CMK (cell line): ENCODE measurements at places on chromosomes 12 and 14.

GRCh38 chr12:95877622-95878021 lies 18.9 kb downstream of the SNRPF start:
- no peak for DNase-seq

GRCh38 chr14:35406506-35407305 lies 2.2 kb upstream of the NFKBIA start:
- DNase-seq, result peak; percentile 41

DNA sequence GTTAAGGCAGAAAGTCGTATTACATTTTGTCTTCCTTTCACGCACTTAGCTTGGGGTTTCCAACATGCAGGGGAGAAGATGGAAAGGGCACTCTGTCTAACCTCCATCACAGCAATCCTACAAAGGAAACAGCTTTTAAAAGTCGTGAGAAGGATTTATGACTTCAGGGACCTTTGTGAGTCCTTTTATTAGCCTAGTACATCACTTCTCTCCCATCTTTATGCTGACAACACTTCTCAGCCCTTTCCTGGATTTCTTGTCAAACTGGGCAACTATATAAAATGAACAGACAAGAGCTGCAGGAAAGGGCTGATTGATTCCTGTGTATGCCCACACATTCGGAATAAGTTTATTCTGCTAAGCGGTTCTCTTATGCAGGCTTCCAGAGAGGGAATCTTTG lies 159.0 kb downstream of the DERA start:
- no peak for DNase-seq

GRCh38 chr12:132339856-132340255 lies 10.5 kb upstream of the GALNT9 start:
- DNase-seq, result no peak

DNA sequence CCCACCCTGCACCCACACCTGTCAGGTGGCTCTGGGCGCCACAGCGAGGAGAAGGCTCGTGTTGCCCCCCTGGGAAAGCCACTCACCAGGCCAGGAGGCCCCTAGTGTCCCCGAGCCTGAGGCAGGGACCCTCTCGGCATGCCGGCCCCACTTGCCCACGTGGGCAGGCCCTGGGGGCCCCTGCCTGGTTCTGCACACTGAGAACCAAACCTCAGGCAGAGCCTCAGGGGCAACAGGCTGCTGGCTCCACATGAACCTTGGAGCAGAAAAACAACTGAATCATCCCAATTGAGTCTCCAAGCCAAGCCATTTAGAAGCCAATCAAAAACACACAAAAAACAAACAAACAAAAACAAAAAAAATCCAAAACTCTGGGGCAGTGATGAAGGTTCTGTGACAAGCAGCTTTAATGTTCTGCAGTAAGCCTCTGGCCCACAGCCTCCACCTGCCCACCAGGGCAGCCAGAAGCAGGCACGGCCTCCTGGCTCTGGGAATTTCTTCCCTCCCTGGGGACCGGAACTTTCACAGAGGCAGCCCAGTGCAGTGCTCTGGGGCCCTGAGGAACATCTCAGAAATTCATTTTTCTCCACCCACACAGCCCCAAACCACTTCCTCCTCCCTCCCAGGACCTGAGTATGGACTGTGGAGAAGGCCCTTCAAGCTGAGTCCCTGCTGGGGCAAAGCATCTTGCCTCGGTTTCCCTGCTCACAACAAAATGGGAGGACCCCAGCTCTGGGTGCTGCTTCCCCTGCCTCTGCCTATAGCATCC lies 90.2 kb downstream of the CHGA start:
- no peak for DNase-seq

DNA sequence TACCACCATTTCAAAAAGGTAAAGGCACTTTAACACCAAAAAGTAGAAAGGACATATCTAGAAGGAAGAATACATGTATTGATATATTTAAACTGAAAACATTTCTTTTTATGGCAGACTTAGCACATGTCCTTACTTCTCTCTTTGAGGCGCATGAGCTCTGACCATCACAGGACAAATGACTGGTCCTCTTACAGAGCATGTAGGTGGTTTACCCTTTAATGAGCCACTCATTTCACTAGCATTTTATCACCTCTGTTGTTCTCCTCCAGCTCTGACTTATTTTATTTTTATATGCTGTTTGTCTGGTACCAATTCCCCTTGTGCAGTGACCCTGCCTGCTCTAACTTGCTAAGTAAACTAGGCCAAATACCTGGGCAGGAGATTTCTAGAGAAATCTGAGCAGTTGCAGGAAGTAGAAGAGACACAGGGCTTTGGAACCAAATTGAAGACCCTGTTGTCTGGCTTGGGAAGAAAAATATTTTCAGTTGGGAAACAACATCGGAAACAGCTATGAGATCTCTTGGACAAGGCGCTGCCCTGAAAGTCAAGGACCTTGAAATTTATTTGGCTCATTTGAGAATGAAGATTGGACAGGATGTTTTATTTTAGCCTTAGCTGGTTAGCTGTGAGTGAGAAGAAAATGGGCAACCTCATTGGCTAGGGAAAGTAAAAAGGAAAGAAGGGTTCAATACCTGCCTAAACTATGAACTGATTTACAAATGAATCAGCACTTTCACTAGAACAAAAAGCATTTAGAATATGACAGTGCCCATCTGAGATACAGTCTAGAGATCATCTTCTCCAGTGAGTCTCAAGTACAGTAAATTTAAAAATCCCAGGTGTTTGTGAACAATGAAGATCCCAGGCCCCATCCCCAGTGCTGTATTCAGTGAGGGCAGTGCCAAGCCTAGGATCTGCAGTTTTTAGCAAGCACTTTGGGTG lies 374.4 kb downstream of the ZFP36L1 start:
- DNase-seq, result no peak

DNA sequence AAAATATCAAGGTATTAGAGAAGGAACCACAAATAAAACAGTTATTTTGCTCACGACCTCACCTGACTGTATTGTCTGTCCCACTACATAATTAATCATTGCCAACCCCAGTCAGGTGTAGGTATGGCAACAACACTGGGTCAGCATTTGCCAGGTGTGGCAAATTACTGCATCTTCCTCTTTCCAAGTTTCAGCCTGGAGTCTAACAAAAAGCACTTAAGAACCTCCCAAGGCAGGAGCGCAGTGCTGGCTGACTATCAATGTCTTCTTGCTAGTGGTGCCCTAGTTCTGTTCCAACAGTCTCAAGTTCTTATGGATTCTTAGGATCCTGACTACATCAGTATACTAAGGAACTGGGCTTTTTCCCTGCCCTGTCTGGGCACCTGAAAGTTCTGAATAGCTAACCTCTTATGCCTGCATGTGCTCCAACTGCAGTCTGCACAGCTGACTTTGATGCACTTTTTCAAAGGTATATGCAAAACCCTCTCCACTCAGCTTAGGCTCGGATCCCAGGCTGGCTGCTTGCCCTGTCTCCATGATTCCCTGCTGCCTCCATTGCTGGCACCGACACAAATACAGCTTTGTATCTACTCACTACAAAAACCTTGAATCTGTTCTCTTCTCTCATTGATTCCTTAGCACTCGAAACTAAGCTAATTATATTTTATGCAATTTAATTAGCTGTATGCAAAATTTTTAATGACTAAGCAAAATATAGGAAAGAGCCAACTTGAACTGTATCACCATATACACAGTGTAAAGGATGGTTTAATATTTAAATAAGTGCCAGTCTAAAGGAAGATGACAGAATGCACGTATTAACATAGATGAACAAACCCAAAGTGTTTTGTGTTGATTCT lies 113.3 kb downstream of the PRKD1 start:
- no peak for DNase-seq

- DNase-seq, result no peak
Measured at GRCh38 chr12:4114986-4115385, 158.6 kb upstream of the CCND2 start.

- no peak for DNase-seq
Measured at GRCh38 chr12:41943671-41944070, 201.0 kb downstream of the GXYLT1 start.

GRCh38 chr14:66137081-66137480 lies 349.1 kb upstream of the CCDC196 start:
- DNase-seq, result no peak

DNA sequence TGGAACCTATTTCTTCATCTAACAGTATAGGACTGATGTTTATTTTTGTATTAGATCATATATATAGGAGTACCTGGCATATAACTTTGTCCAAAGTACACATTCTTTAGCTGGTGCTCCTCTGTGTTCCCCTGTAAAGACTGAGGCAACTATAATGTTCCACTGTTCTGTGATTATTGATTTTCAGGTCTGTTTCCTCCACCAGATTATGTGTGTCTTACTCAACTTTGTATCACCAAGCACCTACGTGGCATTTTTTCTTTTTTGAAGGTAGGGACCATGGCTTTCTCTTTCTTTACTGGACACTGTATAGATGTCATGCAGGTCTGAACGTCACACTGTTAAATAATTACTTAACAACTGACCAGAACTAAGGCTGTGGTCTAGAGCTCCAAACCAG lies 29.3 kb downstream of the BICD1 start:
- DNase-seq, result no peak

DNA sequence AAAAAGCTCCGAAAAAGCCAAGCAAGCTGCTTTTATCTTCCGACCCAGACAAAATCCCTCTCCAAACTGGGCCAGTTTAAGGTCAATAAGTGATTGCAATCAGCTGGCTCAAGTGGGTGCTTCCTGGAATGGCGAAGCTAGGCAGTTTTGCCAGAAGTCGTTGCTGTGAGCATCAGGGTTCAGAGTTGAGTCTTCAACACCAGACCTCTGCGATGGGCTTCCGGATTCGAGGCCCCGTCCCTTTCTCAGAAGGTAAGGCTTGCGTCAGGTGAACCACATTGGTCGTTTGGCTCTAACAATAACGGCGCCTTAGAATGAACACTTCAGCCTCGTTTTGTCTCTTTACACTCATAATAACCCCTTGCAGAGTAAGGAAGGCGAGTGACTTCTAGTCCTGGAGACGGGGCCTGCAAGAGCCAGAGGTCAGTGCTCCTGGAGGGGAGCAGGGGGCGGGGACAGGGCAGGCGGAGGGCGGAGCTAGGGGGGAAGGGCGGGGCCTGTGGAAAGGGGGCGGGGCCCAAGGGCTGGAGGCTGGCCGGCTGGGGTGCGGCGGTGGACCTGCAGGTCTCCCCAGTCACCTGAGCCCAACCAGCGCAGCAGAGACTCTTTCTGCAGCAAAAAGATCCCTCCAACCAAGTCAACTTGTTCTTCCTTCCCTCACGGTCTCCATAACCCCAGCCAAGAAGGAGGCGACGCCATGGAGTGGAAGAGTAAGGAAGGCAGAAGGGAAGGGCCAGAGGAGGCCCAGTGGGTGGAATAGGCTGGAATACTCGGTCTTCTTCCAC lies 34.0 kb upstream of the NFYB start:
- DNase-seq, result no peak

- DNase-seq, result peak; percentile 80
Measured at GRCh38 chr12:120904197-120904773, at the start of gene SPPL3. SPPL3 (minus strand) TSS chr12:120904358; CDS start chr12:120903867, 491 bp downstream.

- DNase-seq, result no peak
Measured at GRCh38 chr14:104591506-104592291, 12.1 kb downstream of the C14orf180 start.

DNA sequence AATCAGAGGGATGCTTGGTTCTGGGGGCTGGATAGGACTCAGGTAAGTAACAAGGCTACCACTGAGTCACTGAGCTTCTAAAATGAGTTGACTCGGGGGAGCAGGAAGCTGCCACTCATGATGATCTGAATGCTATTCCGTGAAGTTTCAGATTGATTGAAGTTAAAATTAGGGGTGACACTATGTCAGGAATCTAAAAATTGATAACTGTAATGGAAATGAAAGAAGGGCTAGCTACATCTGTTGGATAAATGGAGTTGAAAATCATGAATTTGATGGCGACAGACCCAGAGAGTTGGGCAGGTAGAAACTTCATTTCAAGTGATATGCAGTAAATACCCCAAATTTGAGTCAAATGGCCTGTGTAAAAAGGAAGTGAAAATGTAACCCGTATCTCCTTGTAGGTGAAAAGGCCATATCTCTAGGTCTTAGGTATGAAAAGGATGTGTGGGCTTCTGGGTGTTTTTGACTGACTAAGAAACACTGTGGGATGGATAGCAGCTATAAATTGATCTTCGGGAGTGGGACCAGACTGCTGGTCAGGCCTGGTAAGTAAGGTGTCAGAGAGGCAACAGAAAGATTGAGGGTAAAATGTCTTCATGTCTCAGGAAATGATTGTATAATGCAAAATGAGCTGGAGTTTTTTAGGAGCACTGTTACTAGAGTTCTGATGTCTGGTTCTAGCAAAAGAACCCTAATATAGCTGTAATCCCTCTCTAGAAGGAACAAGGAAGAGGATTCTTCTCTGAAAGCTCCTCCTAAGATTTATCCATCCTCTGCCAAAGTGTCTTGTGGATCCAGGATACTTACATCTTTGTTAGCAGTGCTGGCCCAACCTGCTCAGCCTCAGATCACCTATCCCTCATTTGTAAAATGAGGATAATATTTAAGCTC lies 57.3 kb downstream of the DAD1 start:
- DNase-seq, result no peak

DNA sequence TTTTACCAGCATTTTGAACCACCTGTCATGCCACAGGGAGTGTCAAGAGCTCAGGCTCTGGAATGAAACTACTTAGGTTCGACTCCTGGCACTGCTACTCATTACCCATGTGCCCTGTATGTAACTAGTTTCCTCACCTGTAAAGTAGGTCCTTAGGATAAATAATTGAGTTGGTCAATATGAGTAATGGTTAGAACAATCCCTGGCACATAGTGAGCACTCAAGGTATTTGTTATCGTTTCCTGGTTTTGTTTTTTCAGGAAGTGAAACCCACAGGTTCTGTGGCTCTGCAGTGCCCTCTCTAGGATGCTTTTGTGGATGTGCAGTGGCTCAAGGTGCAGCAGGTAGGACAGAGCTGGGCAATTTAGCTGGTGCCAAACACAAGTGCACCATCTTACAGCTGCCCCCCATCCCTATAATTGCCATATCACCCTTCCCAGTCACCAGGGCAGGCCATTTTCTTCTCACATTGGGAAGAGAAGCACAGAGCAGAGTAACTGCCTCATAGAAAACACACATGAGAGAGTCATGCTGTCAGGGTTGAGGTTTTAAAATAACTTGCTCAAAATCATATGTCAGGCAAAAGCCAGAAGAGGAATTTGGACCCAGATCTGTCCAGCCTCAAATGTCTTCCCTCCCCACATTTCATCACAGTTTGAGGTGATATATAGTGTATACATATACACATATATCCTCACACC lies 297.5 kb downstream of the RPAP3 start:
- no peak for DNase-seq

DNA sequence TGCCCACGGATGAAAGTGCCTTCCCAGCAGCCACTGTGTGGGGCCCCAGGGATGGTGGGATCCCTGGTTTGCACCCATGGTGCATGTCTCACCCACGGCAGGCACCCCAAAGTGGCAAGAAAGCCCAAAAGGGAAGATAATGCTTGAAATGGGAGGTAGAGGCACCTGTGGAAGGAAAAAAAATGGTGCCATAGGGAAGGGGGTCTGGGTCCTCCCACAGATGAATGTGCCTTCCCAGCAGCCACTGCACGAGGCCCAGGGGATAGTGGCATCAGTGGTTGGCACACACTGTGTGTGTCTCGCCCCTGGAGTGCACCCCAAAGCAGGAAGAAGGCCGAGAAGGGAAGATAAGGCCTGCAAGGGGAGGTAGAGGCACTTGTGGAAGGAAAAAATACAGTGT lies 264.2 kb downstream of the ALG10 start:
- no peak for DNase-seq

GRCh38 chr14:44795725-44796124 lies 166.0 kb downstream of the KLHL28 start:
- no peak for DNase-seq
